ENCODE measurements at places on chromosomes 13 and 19. TPM values are rescaled to one million over a fixed set of nuclear protein-coding genes. Genes with fewer than 3 reads are reported as not detected.

- no peaks in the 10 kb centered on the region for H3K36me3 ChIP-seq
- no peaks in the 10 kb centered on the region for H3K27me3 ChIP-seq
- no peak for DNase-seq
- H3K4me1 ChIP-seq = no peaks in the 10 kb centered on the region
- H3K27ac ChIP-seq = no peak overlapping the region
- no peak overlapping the region for H3K4me3 ChIP-seq
These were observed 1564.2 kb upstream of the MIR17HG start for GRCh38 chr13:89783221-89783755.

DNA sequence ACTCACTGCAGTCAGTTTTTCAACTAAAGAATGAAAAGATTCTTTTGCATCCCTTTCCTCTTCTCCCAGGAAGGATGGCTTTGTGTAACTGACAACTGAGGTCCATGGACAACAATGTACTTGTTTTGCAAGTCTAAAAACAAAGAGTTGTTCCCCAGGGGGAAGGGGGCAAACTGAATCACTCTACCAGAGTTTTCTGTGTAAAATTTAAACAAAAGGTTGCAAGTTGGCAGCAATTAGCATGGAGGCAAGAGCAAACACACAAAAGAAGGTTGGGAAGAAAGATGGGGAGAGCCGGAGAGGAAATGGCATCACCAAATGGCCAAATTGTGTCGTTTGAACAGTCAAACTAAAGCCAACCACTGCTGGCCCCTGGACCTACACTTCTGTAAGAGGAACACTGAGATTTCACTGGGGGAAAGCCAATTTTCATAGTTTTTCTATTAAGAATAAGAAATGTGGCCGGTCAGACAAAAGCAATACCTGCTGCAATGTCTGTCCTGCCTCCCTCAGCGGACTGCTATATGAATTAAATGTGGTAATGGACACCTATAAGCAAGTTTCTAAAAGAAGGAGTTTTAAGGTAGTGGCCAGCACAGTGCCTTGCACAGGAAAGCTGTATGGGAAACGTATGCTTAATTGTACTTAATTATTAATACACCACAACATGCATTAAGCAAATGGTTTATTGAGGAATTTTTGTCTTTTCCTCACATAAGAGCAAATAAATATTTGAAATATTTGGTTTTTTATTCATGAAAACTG lies 16.1 kb upstream of the SACS start:
- H3K4me3 ChIP-seq = no peak overlapping the region
- no peaks in the 10 kb centered on the region for H3K36me3 ChIP-seq
- no peak for DNase-seq
- no peaks in the 10 kb centered on the region for H3K4me1 ChIP-seq
- H3K27ac ChIP-seq = no peak overlapping the region
- H3K27me3 ChIP-seq = no peaks in the 10 kb centered on the region

- no peak overlapping the region for H3K4me3 ChIP-seq
- peak overlapping the region; percentile 28 for H3K27ac ChIP-seq
- no peaks in the 10 kb centered on the region for H3K4me1 ChIP-seq
- H3K36me3 ChIP-seq = peaks cover 4% of the 10 kb centered on the region
These were observed 127.5 kb upstream of the KLF5 start for GRCh38 chr13:72931311-72931710.

DNA sequence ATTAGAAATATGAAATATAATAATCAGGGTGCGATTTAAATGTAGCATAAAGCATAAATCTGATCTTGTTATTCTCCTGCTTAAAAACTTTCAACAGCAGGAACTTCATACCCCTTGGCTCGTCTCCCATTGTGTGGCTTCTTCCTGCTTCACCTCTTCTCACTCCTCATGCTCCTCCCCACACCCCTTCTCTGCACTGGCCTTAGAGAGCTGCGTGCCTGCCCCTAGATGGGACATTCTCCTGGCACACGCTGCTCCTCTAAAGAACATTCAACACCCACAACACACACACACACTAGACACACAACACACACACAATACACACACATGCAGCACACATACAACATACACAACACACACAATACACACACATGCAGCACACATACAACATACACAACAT lies 104.6 kb upstream of the RAP2A start:
- no peak overlapping the region for H3K4me3 ChIP-seq
- no peak overlapping the region for H3K27ac ChIP-seq
- no peak for DNase-seq
- no peaks in the 10 kb centered on the region for H3K27me3 ChIP-seq
- H3K36me3 ChIP-seq = no peaks in the 10 kb centered on the region

DNA sequence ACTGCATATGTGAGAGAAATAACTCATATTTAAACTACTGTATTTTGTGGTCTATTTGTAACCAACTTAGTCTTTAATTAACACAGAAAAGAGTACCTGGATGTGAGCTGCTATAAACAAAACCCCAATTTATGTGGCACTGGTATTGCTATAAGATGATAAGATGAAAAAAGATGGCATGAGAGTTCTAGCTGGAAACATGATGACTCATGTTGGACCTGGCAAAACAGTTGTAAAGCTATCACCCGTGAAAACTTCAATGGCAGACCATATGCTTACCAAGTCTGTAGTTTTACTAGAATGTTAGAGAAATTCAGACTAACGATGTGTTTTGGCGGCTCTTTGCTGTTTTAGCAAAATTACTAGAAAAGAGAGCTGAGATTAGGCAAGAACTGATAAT lies 69.6 kb upstream of the PCDH9 start:
- H3K36me3 ChIP-seq = no peaks in the 10 kb centered on the region
- no peaks in the 10 kb centered on the region for H3K27me3 ChIP-seq
- H3K27ac ChIP-seq = no peak overlapping the region
- no peak overlapping the region for H3K4me3 ChIP-seq
- H3K4me1 ChIP-seq = no peaks in the 10 kb centered on the region

DNA sequence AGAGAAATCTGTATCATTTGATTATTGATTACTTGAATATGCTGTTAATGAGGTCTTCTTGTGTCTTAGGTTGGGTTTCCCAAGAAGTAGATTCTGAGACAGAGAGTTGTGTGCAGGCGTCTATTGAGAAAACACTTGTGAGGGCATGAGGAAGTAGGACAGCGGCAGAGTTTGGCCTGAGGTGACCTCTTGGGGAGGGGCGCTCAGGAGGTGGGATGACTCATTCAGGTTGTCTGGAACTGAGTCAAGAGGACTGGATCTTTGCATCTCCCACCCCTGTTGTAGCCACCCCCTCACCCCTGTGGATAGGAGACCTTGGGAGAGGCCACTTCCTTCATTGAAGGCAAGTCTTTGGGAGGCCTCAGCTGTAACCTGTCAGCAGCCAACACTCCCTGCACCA lies 35.2 kb upstream of the WDFY2 start:
- DNase-seq = no peak
- H3K27ac ChIP-seq = no peak overlapping the region
- H3K4me3 ChIP-seq = no peak overlapping the region
- no peaks in the 10 kb centered on the region for H3K27me3 ChIP-seq
- H3K36me3 ChIP-seq = no peaks in the 10 kb centered on the region

- no peak overlapping the region for H3K27ac ChIP-seq
- no peak overlapping the region for H3K4me3 ChIP-seq
- no peaks in the 10 kb centered on the region for H3K36me3 ChIP-seq
- DNase-seq = no peak
These were observed 5.0 kb downstream of the MVB12A start for GRCh38 chr19:17424743-17425365.

GRCh38 chr19:42140125-42140754 lies 8.0 kb upstream of the POU2F2 start:
- no peak overlapping the region for H3K4me3 ChIP-seq
- H3K27me3 ChIP-seq = no peaks in the 10 kb centered on the region
- H3K4me1 ChIP-seq = no peaks in the 10 kb centered on the region
- H3K27ac ChIP-seq = no peak overlapping the region
- no peak for DNase-seq

DNA sequence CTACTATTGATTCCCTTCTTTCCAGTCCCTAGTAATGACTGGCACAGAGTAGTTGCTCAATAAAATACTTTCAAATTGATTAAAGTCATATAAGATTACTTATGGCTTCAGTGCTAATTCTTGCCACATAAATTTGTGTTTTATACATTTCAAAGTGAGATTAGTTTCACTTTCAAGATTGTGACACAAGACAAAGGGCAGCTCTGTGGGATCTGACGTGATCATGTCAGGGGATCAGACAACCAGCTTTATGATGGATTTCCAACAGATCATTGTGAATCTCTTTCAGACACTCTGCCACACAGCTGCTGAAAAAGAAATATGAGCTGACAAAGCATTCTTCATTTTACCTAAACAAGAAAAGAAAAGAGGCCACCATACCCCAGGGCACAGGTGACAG lies 73.4 kb upstream of the POMP start:
- no peak for DNase-seq
- H3K4me1 ChIP-seq = no peaks in the 10 kb centered on the region
- H3K4me3 ChIP-seq = no peak overlapping the region
- H3K27me3 ChIP-seq = no peaks in the 10 kb centered on the region
- no peak overlapping the region for H3K27ac ChIP-seq

GRCh38 chr19:5479958-5480357 lies 24.7 kb downstream of the ZNRF4 start:
- no peaks in the 10 kb centered on the region for H3K36me3 ChIP-seq
- no peaks in the 10 kb centered on the region for H3K4me1 ChIP-seq
- DNase-seq = no peak
- H3K27me3 ChIP-seq = peaks cover 3% of the 10 kb centered on the region
- H3K4me3 ChIP-seq = no peak overlapping the region

U2AF2 gene
- 221 TPM for total RNA-seq

DNA sequence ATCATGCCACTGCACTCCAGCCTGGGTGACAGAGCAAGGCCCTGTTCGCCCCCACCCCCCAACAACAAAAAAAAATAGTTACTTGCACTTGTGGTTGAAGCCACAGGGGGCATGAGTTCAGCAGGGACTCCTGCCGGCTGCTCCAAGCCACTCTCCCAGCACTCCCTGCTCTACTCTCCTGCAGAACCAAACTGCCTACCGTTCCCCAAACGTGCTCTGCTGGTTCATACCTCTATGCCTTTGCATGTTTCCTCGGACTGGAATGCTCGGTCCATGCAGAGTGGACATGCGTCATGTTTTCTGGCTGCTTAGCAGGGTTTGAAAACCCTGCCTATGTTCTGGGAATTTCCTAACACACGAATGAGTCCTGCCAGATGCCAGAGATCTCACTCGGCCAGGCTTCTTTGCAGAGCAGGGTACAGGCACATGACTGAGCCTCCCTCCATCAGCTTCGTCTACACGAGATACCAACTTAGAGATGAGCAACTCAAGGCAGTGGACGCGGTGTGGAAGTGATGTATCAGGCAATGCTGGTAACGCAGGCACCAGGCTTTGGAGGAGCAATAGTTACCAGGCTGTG lies 8.5 kb upstream of the SLC25A15 start:
- no peaks in the 10 kb centered on the region for H3K27me3 ChIP-seq
- no peaks in the 10 kb centered on the region for H3K36me3 ChIP-seq
- H3K4me3 ChIP-seq = no peak overlapping the region
- no peak overlapping the region for H3K27ac ChIP-seq

DNA sequence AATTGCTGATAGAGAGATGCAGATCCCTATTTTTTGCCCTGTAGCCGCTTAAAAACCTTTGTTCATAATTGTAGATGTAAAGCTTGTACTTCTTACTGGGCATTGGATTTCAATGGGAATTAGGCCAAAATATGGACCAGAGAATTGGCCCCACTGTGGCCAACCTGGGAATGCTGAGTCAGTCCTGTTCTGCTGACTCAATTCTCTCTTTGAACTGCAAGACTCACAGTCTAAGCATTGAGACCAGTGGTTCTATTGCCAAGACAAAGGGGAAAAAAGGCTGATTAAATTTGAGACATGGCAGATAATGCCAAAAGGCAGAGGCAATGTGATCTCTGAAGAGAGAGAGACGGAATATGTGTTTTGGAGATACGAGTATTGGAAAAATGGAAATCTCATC lies 72.5 kb upstream of the UBL3 start:
- no peaks in the 10 kb centered on the region for H3K27me3 ChIP-seq
- H3K4me3 ChIP-seq = no peak overlapping the region
- H3K4me1 ChIP-seq = peaks cover 15% of the 10 kb centered on the region
- H3K36me3 ChIP-seq = no peaks in the 10 kb centered on the region

DNA sequence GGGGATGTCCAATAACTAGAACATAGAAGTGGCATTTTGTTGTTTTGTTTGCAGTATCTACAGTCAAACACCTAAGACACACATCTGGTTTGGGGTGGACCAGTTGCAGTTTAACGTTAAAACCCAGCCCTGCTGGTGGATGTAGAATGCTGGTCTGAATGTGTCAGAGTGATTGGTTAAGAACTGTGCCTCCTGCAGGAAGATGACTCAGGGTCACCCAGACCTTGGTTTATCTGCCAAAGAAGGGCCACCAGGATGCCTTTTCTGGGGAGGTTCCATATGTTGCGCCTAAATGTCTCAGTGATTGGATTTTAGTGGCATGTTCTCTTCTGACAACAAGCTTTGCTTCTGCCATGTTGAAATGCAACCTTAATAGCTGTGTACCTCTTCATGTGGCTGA lies 23.1 kb downstream of the ZNF536 start:
- no peak overlapping the region for H3K27ac ChIP-seq
- DNase-seq = no peak
- no peaks in the 10 kb centered on the region for H3K4me1 ChIP-seq
- no peaks in the 10 kb centered on the region for H3K36me3 ChIP-seq
- no peak overlapping the region for H3K4me3 ChIP-seq
- no peaks in the 10 kb centered on the region for H3K27me3 ChIP-seq

DNA sequence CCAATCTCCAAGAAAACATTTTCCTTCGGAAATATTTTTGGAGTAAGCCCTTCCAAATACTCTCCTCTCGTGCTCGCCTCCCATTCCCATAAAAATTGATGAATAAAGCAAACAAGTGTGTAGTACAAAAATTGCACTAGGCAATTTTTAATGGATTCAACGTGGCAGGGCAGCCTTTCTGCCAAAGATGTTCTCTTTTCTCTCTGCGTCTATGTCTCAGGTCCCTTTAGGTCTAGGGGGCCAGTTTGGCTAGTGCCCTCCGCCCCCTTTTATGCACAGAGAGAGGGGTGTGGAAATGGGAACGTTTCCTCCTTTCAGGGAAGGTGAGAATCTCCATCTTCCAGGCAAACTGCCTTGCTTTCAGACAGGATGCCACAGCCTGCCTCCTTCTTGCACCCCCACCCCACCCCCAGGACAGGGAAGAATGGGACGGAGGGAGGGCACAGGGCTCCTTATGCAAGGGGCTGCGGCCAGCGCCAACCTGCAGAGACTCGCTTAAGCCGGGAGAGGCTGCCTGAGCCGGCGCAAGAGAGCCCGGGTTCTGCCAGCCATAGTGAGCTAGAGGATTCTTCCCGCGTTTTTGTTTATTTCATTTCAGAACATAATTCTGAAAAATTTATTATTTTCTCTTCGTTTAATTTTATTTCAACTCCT lies 2.7 kb upstream of the ZIC2 start:
- DNase-seq = no peak
- no peaks in the 10 kb centered on the region for H3K36me3 ChIP-seq
- H3K4me3 ChIP-seq = peak overlapping the region; percentile 63
- H3K27ac ChIP-seq = no peak overlapping the region
- H3K27me3 ChIP-seq = peaks cover 57% of the 10 kb centered on the region
- peaks cover 7% of the 10 kb centered on the region for H3K4me1 ChIP-seq

- H3K4me3 ChIP-seq = peak within 1 kb of the TSS; percentile 45
- H3K27ac ChIP-seq = peak within 1 kb of the TSS; percentile 27
- H3K27me3 ChIP-seq = no peaks in the 10 kb centered on the region
- H3K36me3 ChIP-seq = no peaks in the 10 kb centered on the region
These were observed at the start of gene SEMA6B for GRCh38 chr19:4559569-4559968. SEMA6B (minus strand) TSS chr19:4559684; CDS start chr19:4558457, 1,227 bp downstream.
